Stimulated activated CD4-positive, alpha-beta T cell treated with anti-CD3 and anti-CD28 coated beads, TNF-alpha, amount 100 ng/mL, for 4 hours (primary cell): ENCODE measurements at places on chromosomes 5 and 9.

DNA sequence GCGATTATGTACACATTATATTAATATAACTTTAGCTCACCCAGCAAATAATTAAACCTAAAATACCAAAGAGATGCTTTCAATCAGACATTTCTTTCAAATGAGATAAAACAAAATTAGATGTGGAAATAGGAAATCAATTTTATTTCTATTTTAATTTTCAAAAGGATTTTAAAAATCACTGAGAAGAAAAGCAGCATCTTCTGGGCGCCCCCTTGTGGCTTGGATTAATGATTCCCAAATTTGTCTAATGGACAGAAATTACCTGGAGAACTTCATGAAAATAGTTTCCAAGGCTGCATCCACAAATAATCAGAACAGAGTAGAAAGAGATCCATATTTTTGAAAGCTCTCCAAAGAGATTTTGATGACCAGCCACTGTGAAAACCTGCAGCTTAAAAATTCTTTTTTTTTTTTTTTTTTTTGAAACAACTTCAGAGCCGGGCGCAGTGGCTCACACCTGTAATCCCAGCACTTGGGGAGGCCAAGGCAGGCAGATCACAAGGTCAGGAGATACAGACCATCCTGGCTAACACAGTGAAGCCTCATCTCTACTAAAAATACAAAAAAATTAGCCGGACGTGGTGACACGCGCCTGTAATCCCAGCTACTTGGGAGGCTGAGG, 50.9 kb upstream of the CEMIP2 start:
- DNase-seq, result no peak

DNA sequence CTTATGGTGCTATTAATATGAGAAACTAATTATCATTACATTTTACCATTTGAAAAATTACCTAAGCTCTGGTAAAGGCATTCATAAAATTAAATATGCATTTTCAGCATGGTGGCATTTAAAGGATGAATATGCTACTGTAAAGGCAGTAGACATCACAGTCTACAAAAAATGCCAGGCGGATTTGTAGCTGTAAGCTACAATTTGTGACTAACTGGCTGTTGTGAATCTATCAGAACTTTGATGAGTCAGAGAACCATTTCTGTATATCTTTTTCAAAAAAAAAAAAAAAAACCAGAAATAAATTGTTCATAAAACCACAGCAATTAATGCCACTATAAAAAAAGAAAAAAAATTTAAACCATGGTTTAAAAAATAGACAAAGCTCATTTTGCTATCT, 186.3 kb downstream of the NFIB start:
- DNase-seq, result no peak

- no peak for DNase-seq
Measured at GRCh38 chr9:135815830-135816650, 91.3 kb downstream of the CAMSAP1 start.

- peak; percentile 14 for DNase-seq
Measured at GRCh38 chr5:141637123-141637766, 448 bp downstream of the RELL2 start.

DNA sequence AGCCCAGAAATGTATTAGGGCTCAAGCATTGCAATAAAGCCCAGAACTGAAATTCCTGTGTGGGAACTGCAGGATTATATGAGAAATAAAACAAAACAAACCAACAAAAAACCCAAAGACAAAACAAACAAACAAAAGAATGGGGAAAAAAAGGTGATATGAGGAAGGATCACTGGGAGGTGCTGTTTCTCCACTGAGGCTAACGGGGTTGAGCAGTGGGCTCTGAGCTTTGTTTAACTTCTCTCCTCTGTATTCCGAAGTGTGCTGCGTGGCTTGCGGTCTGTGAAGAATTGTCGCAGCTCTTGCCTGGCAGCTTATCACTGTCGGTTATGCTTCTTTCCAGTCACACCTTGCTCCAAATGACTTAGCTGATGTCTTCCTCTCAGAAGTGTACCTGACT, 106.3 kb downstream of the TENT4A start:
- DNase-seq, result no peak

GRCh38 chr9:82922686-82923085, 140.3 kb downstream of the RASEF start:
- no peak for DNase-seq

GRCh38 chr9:71253011-71253410, 131.6 kb upstream of the TRPM3 start:
- no peak for DNase-seq

DNA sequence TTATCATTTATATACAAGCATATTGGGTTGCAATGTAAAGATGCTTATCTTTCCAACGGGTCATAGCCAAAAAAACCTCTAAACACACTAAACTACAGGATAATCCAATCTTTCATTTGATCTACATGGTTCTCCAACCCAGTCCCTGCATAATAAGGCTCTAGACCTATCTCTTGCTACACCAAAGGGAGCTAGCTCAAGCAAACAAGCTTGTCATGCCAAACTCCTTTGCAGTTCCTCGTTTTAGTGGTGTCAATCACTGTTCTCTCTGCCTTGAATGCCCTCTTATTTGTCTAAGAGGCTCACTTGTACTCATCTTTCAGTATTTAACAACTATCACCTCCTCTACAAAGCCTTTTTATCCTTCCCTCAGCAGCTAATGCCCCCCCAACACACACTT, 5.6 kb downstream of the HOMER1 start:
- no peak for DNase-seq

DNA sequence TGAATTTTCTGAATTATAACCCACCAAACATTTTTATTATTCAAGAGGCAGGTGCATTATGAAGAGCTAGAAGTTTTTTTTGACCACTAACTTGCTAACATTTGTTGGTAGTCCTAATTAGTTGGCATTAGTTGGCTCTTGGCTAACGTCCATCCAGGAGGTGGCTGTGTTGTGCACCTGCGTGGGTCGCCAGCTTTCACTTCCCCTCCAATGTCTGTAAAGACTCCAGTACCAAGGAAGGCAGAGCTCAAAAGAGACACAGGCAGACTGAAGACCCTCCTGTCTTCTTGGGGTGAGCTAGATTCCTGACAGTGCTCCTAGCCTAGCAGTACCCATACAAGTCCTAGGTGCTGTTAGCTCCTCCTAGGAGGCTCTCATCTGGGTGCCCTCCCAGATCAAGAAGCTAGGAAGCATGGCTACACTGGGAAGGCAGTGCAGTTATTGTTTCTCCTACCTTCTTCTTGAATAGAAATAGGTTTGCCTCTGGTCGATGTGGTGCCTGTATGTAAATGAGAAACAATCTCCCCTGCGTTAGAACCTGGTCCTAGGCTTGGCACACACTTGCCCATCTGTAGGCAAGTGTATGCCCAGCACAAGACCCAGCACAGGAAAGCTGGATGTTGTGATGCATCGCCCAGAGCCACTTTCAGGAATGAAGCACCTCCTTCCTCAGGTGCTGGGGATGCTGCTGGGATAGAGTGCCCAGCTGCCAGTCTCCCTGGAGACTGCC, 190.9 kb downstream of the ICE1 start:
- DNase-seq, result no peak

DNA sequence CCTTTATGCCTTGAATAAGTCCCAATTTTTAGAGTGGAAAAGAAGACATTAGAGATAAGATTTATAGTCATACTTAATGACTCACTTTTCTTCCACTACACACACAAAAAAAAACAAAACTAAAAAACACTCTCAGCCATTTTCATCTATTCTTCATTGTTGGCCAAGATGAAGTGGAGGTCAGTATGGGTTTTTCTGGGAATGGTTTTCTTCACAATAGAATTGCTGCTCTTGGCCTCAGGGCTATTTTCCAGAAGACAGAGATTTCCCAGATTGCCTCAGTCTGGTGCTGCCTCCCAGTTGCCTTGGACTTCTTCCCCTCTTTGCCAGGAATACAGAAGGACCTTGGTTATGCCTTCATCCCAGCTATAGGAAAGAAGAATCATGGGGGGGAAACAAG, 463.7 kb downstream of the TMEM232 start:
- no peak for DNase-seq

- DNase-seq, result no peak
Measured at GRCh38 chr9:133158695-133159094, 5.0 kb downstream of the GBGT1 start.

DNA sequence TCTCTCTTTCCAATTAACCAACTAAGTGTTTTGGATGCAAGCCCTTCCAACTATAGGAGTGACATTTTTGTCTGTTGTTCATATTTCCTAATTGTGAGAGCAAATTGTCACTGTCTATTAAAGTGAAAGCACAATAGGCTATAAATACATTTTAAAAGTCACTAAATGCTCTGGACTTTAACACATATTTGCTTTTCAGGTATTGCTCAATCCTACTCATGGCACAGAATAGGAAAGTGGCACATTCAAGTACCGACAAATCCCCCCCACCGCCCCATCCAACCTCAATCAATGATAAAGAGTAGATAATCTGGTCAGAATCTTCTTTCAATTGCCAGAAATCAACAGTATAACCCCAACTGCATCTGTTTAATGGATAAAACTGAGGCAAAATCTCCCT, 419.8 kb downstream of the PLK2 start:
- no peak for DNase-seq

DNA sequence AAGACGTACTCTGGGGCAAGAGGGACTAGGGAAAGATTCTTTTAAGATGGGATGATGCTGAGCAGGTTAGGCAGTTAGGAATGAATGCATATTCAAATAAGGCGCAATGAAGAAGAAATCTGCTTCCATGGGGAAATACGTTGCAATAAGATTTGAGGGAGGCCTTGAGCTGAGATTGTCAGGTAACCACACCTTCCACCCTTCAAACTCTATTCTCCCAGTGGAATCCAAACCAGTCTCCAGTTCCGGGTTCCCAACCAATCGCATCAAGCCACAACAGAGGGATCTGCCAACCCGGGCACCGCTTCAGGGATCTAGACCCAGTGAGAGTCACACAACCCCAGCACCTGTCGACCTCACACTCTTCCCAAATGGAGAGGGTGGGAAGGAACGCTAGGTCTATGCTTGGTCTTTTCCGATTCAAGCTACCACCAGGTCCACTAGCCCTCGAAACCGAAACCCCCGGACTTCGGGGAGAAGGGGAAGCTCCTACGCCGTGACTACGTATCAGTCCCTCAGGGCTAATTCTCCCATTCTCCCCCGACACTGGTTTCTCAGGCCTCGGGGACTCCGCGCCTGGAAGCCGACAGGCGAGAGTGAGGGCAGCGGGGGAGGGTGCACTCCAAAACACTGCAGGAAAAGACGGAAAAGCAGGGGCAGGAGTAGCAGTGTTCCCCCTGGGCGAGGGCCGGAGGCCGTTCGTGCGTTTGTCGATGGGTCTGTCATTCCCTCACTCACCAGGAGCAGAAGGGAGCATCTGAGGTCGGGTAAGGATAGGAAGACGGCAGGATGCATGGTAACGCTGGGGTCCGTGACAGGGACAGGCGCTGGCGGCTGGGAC, 534 bp downstream of the ERP44 start:
- no peak for DNase-seq

DNA sequence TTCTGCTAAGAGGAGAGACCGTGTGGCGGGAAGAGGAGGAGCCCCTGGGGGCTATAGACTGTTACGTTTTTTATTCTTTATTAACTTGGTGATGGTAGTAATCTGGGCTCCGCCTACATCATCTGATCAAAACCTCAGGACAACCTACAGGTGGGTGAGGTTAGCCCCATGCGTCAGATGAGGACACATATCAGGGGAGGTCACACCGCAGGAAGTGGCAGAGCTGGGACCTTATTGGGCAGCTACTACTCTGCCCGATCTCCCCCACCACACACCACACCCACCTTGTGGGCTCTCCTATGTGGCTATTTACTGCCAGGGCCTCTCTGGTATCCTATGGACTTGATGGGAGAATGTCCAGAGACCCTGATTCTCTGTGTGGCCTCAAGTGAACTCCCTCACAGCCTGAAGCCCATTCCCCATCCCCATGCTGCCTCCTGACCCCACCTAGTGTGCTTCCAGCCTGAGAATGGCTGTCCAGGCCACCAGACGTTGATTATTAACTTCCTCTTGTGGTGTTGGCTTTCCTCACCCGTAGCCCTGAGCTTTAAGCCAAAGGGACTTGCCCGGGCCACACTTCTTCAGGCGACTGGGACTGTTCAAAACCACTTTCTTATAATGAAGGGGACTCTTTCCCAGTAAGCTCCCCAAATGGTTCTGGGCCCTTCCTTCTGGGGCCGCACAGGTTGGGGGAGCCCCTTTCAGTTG, 8.2 kb downstream of the UNC5A start:
- no peak for DNase-seq

GRCh38 chr9:36559036-36559695, 13.5 kb upstream of the MELK start:
- no peak for DNase-seq

DNA sequence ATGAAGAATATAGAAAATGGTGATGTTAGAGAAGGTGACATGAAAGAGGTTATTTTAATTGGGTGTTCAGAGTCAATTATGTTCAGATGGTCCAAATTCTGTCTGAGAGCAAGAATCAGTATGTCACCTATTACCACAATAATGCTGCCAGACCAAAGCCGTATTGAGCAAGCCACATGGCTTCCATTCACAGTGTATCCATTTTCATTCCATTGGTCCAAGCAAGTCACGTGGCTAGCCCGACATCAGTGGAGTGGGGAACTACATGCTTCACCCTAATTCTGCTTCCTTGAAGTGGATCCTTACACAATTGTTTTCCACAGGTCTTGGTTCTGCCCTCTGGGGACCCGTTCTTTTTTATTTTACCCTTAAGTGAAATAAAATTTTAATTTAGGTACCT, 413.5 kb downstream of the EBF1 start:
- no peak for DNase-seq

GRCh38 chr5:33480876-33481275, 40.1 kb downstream of the TARS1 start:
- no peak for DNase-seq

DNA sequence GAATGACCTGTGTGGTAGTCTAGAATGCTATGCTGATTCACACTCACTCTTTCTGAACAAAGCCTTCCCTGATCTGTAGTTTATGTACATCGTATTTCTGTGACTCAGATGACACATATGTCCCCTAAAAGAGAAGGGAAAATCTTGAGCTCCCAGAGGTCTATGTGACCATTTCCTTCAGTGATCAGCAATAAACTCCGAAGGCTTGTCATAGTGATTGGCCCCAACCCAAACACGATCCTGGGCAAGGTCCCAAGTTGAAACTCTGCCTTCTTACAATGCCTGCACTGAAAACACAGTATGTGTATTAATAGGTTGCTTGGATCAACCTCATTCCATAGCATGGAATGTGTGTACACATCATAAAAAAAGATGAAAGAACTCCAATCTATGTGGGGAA, 685.8 kb downstream of the MAT2B start:
- DNase-seq, result no peak

GRCh38 chr5:96652769-96653454, 9.3 kb upstream of the CAST start:
- DNase-seq, result no peak

- no peak for DNase-seq
Measured at GRCh38 chr9:137757139-137757538, 120.4 kb upstream of the CACNA1B start.

- no peak for DNase-seq
Measured at GRCh38 chr5:68891718-68892117, 202.1 kb upstream of the SLC30A5 start.

GRCh38 chr9:123345567-123345955, 10.4 kb upstream of the CRB2 start:
- DNase-seq, result no peak

GRCh38 chr9:711761-712553, 129.5 kb upstream of the DMRT1 start:
- no peak for DNase-seq

GRCh38 chr5:20368571-20369517, 380.8 kb upstream of the CDH18 start:
- DNase-seq, result no peak
